Immature natural killer cell (primary cell): ENCODE measurements at places on chromosomes 7 and 10.

- DNase-seq: no peak
Observed at GRCh38 chr10:9036711-9037204, 982.3 kb downstream of the GATA3 start.

- no peak for DNase-seq
Observed at GRCh38 chr7:43506460-43506859, 76.4 kb upstream of the STK17A start.

DNA sequence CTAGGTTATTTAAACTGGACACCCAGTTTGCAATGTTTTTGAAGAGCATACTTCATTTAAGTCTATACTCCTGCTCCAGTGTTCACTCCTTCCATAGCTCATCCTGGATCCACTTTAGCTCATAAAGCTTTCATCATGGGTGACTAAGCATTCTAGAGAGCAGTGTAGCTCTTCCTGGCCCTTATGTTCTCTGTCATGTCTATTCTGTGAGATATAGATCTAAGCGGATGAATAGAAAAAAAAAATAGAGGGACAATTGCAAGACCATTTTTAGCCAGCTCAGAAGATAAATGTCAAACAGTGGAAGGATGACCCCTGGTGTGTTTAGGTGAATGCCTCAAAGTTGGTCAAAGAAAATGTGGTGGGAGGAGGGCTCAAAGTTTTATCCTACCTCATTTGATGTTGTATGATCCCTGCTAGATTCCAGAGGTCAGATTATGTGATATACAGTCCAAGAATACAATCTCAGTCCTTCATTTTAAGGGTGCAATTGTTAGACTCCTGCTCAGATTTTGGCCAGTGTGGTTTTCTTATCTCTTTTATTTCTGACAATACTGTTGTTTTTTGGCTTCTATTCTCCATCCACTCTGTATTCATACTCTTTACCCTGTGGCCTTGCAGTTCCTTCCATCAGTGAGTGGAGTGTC, 7.5 kb upstream of the HECW1 start:
- no peak for DNase-seq

- no peak for DNase-seq
Observed at GRCh38 chr10:18797286-18797685, 138.1 kb downstream of the ARL5B start.

GRCh38 chr7:96910486-96910885, 94.9 kb upstream of the DLX6 start:
- DNase-seq: no peak

DNA sequence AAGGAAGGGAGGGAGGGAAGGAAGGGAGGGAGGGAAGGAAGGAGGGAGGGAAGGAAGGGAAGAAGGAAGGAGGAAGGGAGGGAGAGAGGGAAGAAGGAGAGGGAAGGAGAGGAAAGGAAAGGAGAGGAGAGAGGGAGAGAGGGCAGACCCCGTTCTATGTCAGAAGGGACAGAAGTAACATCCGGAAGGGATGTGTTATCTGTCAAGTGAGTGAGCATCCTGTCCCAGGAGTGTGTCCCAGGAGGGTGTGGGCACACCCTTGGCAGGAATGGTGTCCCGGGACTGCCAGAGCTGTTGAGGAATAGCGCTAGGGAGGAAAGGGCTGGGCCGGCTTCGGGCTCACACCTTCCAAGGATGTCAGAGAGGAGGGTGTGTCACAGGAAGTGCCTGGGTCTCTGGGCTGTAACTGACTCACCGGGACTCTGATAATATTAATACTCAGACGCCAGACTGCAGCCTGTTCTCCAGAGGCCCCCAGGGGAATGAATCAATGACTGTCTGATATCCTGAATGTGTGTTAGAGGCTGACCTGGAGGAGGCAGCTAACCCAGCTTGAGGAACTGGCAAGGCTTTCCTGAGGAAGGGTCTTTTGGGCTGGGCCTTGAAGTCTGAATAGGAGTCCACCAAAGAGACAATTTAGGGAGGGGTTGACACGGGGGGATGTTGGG, 125.6 kb upstream of the TNRC18 start:
- DNase-seq: no peak

- DNase-seq: no peak
Observed at GRCh38 chr10:48965460-48965859, 25.8 kb upstream of the LRRC18 start.

GRCh38 chr10:52571516-52572182, 200.9 kb downstream of the MBL2 start:
- DNase-seq: no peak

DNA sequence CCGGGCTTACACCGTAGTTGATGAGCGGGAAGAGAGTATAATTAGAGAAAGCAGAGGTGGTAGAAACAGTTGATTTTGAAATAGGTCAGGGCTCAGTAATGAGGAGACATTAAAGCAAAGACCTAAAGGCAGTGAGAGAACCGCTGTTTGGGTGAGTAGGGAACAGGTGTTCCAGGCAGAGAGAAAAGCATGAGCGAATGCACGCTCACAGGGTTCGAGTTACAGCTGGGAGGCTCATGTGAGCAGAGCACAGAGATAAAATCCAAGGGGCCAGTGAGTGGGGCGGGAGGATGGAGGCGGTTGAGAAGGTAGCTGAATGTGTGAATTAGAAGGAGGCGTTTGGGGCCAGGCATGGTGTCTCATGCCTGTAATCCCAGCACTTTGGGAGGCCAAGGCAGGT, 39.9 kb downstream of the APBB1IP start:
- no peak for DNase-seq

DNA sequence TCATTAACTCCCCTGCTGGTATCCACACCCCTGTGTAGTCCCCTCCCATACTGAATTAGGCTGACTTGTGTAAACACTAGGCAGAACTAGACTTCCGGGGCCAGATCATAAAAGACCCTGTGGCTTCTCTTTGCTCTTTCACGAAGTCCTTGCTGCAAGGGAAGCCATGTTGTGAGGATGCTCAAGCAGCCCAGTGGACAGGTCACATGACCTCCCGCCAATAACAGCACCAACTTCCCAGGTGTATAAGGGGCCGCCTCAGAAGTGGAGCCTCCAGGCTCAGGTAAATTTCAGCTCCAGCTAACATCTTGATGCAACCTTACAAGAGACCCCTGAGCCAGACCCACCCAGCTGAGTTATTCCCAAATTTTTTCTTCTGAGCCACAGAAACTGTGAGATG, 11.3 kb upstream of the FOXK1 start:
- no peak for DNase-seq

GRCh38 chr10:18668026-18668425, 8.8 kb downstream of the ARL5B start:
- DNase-seq: no peak

GRCh38 chr10:132749371-132749795, 36.6 kb downstream of the NKX6-2 start:
- DNase-seq: no peak

GRCh38 chr10:74585231-74586087, 240.9 kb upstream of the KAT6B start:
- DNase-seq: peak; percentile 17

DNA sequence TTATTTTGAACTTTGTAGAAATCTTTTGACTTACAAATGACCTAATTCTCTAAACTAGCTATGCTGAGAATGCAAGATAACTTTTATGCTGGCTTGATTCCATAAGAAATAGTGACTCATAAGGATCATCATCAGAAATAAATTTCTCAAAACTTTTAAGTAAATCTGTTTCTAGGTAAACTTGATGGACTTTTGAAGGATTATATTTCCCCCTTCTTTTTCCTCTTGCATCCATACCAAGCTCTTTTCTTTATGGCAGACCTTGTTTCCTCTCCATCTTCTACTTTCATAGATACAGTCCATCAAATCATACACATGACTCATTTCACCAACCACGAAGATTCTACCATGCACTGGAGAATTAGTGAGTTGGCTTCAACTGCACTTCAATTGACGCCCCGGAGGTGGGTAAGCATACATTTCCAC, 336.3 kb downstream of the KCNMA1 start:
- no peak for DNase-seq

- no peak for DNase-seq
Observed at GRCh38 chr7:75048435-75049379, 24.9 kb downstream of the RCC1L start.

DNA sequence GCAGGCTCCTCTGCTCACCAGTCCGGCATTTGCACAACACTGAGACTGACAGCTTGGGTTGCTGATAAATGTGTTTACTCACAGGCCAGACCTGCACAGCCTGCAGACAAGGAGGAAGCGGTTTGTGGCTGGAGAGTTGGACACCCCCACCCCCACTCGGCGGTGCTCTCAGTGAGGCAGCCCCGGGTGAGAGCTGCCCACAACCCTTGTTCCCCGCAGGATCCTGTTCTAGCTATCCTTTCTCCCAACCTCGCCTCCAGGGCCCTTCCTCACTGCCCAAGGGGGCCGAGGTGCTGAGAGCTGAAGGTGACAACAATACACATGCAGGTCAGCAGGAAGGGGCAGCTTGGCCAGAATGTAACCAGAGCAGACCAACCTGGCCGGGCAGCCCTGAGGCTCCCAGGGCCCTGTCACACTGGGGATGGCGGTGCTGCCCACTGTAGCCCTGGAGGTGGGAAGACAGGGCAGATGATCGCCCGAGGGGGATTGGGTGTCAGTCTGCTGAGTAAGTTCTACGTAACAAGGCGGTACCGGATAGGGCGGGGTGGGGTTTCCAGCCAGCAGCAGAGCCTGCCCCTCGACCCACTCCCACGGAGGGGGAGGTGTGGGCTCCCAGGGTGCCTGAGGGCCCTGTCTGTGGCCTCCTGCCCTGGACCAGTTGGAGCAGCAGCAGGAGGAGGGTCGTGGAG, 2.1 kb upstream of the ADAM8 start:
- peak; percentile 94 for DNase-seq

GRCh38 chr10:132469197-132469884, 68.2 kb upstream of the INPP5A start:
- DNase-seq: no peak
